GF-D8 (cell line): ENCODE measurements at places on chromosomes 11 and 22.

DNA sequence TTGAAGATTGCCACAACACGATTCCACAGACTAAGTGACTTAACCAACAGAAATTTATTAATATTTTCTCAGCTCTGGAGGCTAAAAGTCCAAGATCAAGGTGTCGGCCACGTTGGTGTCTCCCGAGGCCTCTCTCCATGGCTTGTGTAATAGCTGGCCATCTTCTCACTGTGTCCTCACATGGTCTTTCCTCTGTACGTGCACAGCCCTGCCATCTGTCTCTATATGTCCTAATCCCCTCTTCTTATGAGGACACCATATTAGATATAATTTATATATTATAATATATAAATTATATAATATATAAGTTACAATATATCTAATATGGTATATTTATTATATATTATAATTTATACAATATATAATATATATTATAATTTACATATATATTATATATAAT lies 25.1 kb upstream of the SCGB1A1 start:
- DNase-seq = peak; percentile 12

- no peak for DNase-seq
These were observed 664 bp upstream of the PRSS23 start for GRCh38 chr11:86799680-86800075.

DNA sequence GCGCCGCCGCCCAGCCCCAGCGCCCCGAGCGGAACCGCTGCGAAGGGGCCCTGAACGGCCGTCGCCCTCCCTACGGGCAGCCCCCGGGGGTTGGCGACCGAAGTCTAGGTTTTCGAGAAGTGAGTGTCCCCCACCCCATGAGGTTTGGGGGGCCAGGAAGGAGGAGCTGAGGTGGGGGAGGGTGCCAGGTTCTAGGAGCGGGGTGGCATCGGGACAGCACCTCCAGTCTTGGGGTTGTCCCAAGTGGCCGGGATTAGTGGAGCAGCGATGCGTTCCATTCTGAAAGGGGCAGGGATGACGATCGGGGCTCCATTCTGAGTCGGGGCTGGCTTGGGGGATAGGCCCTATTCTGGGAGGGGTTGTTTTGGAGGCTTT lies 408 bp downstream of the PPP2R5B start:
- no peak for DNase-seq

DNA sequence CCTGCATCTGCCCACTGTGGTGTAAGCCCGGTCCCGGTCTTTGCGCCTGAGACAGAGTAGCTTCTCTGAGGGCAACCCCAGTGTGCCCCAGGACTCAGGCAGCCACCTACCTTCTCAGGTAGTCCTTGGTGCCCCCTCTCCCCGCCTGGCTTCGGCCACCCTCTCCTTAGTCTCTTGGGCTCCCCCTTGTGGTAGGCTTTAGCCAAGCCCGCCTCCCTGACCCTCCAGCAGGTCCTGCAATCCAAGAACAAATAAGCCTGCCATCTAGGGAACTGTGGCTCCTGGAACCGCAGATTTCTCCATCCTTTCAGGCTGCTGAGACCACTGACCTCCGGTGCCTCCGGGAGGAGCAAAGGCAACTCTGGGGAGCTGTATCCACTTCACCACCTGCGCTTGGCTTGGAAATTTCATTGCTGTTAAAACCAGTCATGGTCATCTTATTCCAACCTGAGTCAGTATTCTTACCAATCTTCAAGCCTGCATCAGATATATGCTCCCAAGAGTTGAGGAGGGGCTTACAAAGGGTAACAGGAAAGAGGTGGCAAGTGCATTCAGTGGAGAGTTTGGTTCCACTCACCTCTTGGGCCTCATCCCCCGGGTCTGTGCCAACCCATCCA lies 52.8 kb upstream of the TENM4 start:
- no peak for DNase-seq

DNA sequence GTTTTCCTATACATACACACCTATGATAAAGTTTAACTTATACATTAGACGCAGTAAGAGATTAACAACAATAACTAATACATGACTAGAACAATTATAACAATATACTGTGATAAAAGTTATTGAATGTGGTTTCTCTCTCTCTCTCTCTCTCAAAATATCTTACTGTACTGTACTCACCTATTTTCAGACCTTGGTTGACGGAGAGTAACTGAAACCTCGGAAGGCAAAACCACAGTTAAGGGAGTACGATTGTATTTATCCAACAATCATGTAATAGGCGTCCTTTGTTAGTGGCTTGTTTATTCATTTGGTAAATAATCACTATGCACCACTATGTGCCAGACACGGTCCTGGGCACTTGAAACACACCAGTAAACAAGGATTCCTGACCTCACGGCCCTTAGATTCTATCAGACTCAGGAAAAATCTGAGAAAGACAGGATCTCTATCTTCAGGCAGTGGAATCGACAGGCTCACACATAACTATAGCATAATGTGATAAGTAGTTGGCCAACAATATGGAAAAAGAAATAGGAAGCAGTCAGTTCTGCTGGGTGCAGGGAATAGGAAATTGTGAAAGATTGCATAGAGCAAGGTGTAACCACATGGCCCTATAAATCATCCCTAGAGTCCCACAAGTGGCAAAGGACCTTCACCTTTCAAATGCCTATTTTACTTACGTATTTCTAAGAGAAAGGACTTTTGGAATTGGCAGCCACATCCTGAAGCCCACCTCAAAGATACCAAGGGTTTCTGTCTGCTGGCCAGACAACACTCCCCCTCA lies 12.0 kb downstream of the ETS1 start:
- peak; percentile 91 for DNase-seq
